ENCODE measurements at places on chromosomes 4 and X. TPM values are rescaled to one million over a fixed set of nuclear protein-coding genes. Genes with fewer than 3 reads are reported as not detected.

The WDR17 gene
- 3.8 TPM for total RNA-seq

The BMX gene
- total RNA-seq, result 11.1 TPM

The KLKB1 gene
- total RNA-seq, result 1.9 TPM

The SOX3 gene
- not detected for total RNA-seq

The LRAT gene
- not detected for total RNA-seq

The SPANXA1 gene
- not detected for total RNA-seq

The PITX2 gene
- total RNA-seq, result not detected

The MTNR1A gene
- total RNA-seq, result not detected

The NDNF gene
- total RNA-seq, result not detected

The DCHS2 gene
- total RNA-seq, result 0.04 TPM

The HSFX1 gene
- not detected for total RNA-seq

The LIMCH1 gene
- total RNA-seq, result not detected

DNA sequence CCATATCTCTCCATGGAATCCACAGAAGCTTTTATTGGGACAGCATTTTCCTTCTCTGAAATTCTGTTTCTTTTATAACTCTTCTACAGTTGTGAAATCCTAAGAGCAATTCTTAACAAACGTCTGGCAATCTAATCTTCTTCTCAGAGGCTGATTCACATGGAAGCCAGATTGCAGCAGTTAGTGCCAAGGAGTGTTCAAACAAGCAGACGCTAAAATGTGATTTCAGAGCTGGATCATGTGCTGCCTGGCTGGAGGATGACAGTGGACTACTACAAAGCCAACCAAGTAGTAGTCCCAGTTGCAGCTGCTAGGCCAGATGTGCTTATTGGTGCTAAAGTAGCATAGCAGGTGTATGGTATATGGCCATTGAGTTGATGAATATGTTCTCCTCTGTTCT lies 27.7 kb upstream of the GLRB start:
- no peak for DNase-seq
- no peaks in the 10 kb centered on the region for H3K27me3 ChIP-seq
- no peaks in the 10 kb centered on the region for H3K36me3 ChIP-seq
- H3K4me3 ChIP-seq, result no peak overlapping the region
- no peaks in the 10 kb centered on the region for H3K4me1 ChIP-seq
- no peak overlapping the region for H3K27ac ChIP-seq

GRCh38 chr4:113094802-113095201 lies 45.3 kb downstream of the ANK2 start:
- no peak overlapping the region for H3K27ac ChIP-seq
- H3K4me3 ChIP-seq, result no peak overlapping the region
- H3K27me3 ChIP-seq, result no peaks in the 10 kb centered on the region
- no peaks in the 10 kb centered on the region for H3K36me3 ChIP-seq
- peak; percentile 55 for DNase-seq

GRCh38 chrX:109886122-109886761 lies 116.7 kb upstream of the TMEM164 start:
- peaks cover 12% of the 10 kb centered on the region for H3K4me1 ChIP-seq
- H3K4me3 ChIP-seq, result no peak overlapping the region
- no peak overlapping the region for H3K27ac ChIP-seq

- DNase-seq, result no peak
- H3K4me1 ChIP-seq, result no peaks in the 10 kb centered on the region
- no peak overlapping the region for H3K27ac ChIP-seq
Measured at GRCh38 chr4:161714022-161714751, 449.6 kb downstream of the FSTL5 start.

DNA sequence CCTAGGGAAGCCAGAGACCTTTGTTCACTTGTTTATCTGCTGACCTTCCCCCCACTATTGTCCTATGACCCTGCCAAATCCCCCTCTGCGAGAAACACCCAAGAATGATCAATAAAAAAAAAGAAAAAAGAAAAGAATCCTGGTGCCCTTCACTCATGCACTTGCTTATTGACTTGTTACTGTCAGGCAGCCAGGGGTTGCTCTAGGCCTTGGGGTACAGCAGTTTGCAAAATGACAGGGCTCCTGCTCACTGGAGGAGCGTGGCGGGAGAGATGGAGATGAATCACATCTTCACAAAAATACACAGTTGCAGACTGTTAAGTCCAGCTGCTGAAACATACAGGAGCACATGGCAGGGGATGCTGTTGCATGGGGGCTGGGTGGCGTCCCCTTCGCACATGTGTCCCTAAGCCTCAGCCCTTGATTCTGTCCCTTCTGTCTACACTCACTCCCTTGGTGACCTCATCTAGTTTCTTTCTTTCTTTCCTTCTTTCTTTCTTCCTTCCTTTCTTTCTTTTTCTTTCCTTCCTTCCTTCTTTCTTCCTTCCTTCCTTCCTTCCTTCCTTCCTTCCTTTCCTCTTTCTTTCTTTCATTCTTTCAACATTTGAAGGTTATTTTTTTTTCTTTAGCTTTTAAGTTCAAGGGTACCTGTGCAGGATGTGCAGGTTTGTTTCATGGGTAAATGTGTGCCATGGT lies 16.9 kb upstream of the TMEM271 start:
- H3K27me3 ChIP-seq, result no peaks in the 10 kb centered on the region
- H3K4me3 ChIP-seq, result no peak overlapping the region
- H3K36me3 ChIP-seq, result no peaks in the 10 kb centered on the region
- H3K4me1 ChIP-seq, result no peaks in the 10 kb centered on the region
- DNase-seq, result no peak
- H3K27ac ChIP-seq, result no peak overlapping the region

GRCh38 chr4:185718578-185719499 lies 93.2 kb downstream of the SORBS2 start:
- DNase-seq, result no peak
- no peaks in the 10 kb centered on the region for H3K36me3 ChIP-seq
- H3K27ac ChIP-seq, result no peak overlapping the region
- no peaks in the 10 kb centered on the region for H3K4me1 ChIP-seq

DNA sequence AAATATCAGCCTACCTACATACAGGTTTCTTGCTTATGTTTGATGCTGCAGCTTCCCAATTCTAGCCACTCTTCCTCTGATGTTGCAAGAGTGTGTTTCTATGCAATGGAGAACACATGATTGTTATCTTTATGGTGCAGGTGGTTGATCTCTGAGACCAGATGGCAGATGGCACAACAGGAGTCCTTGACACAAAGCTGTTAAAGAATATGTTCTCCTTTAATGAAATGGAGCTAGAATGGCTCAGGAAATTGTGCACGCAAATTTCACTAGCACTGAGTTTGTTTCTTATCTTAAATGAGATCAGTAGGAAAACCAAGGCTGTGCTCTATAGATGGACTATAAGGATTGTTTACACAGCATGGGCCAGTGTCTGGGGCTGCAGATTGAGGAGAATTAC lies 29.9 kb upstream of the TTC29 start:
- no peak overlapping the region for H3K4me3 ChIP-seq
- H3K36me3 ChIP-seq, result no peaks in the 10 kb centered on the region
- DNase-seq, result no peak
- no peaks in the 10 kb centered on the region for H3K27me3 ChIP-seq
- H3K4me1 ChIP-seq, result no peaks in the 10 kb centered on the region

DNA sequence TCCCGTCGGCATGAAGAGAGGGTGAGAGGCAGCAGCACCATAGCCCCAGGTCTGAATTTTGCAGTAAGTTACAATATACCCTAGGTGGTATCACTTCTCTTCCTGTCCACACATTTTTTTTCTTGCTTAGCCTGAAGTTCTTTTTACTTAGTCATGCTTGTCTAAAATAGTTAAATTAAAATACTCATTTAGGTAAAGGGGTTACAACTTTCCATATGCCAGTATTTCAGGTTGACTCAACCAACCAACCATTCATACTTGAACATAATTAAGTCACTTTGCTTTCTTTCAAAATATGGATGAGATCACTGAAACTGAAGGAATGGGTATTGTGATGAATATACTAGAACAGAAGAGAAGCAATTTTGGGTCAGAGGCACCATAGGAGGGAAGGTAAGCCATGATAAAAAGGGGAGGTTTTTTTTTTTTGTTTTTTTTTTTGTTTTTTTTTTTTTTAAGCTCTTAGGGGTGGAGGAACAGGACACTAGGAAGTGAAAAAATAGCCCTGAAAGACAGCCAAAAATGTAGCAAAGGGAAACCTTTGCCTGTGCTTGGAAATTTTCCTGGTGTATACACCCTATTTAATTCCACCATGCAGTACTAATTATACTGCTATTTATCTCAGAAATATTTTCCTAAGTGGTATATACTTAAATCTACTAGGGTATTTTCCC lies 41.8 kb downstream of the RPS6KA3 start:
- no peaks in the 10 kb centered on the region for H3K27me3 ChIP-seq
- H3K36me3 ChIP-seq, result 0 out of 2 replicates have a peak, but pooled peaks cover 3% of the 10 kb centered on the region
- H3K27ac ChIP-seq, result no peak overlapping the region
- no peak overlapping the region for H3K4me3 ChIP-seq
- no peaks in the 10 kb centered on the region for H3K4me1 ChIP-seq
- no peak for DNase-seq

- no peaks in the 10 kb centered on the region for H3K4me1 ChIP-seq
- no peaks in the 10 kb centered on the region for H3K27me3 ChIP-seq
- no peak overlapping the region for H3K4me3 ChIP-seq
- DNase-seq, result no peak
- H3K27ac ChIP-seq, result no peak overlapping the region
- no peaks in the 10 kb centered on the region for H3K36me3 ChIP-seq
Measured at GRCh38 chr4:14452001-14452400, 550.3 kb upstream of the CPEB2 start.

DNA sequence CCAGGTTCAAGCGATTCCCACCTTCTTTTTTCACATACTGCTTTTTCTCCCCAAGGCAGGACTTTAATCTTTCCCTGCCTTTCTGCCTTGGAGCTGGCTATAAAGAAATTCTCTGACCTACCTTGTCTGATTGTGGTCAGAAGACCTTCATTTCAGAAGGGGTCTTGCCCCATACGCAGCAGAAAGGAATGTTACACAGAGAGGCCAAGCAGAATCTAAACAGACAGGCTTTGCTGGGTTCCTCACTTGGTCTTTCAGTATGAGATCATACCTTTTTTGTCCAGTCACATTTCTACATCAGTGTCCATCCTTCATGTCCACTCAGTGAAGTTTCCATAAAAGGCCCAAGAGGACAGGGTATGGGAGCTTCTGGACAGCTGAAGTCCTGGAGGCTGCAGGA lies 108.3 kb upstream of the RBPJ start:
- H3K4me1 ChIP-seq, result no peaks in the 10 kb centered on the region
- no peaks in the 10 kb centered on the region for H3K27me3 ChIP-seq
- no peak overlapping the region for H3K27ac ChIP-seq
- no peak overlapping the region for H3K4me3 ChIP-seq
- no peak for DNase-seq

- DNase-seq, result no peak
- no peaks in the 10 kb centered on the region for H3K36me3 ChIP-seq
- no peaks in the 10 kb centered on the region for H3K4me1 ChIP-seq
- H3K27me3 ChIP-seq, result no peaks in the 10 kb centered on the region
- no peak overlapping the region for H3K4me3 ChIP-seq
Measured at GRCh38 chr4:148238086-148238485, 204.1 kb downstream of the NR3C2 start.

GRCh38 chr4:155604718-155605626 lies 61.7 kb upstream of the GUCY1A1 start:
- no peaks in the 10 kb centered on the region for H3K27me3 ChIP-seq
- H3K36me3 ChIP-seq, result no peaks in the 10 kb centered on the region
- peak overlapping the region; percentile 30 for H3K27ac ChIP-seq
- peaks cover 86% of the 10 kb centered on the region for H3K4me1 ChIP-seq
- DNase-seq, result no peak
- H3K4me3 ChIP-seq, result no peak overlapping the region

DNA sequence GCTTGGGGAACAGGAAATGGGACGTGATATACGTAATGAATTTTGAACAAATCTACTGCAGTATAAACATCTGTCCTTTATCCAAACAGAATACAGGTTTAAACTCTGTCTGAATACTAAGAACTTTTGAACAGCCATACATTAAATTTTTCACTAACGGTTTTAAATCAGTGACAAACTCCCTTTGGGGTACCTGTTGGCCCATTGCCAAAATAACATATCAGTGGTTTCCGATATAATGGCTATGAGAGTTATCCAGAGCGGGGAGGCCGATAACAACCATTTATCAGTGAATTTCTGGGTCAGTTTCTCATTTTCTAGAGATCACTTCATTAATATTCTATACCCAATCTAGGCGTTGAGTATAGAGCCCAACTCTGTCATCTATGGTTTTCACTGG lies 5.2 kb downstream of the SPIN2A start:
- H3K27ac ChIP-seq, result no peak overlapping the region
- no peak overlapping the region for H3K4me3 ChIP-seq
- H3K4me1 ChIP-seq, result no peaks in the 10 kb centered on the region
- no peak for DNase-seq

- no peak overlapping the region for H3K27ac ChIP-seq
- H3K4me3 ChIP-seq, result no peak overlapping the region
- no peak for DNase-seq
- H3K4me1 ChIP-seq, result no peaks in the 10 kb centered on the region
Measured at GRCh38 chr4:8759987-8760386, 111.7 kb downstream of the HMX1 start.

DNA sequence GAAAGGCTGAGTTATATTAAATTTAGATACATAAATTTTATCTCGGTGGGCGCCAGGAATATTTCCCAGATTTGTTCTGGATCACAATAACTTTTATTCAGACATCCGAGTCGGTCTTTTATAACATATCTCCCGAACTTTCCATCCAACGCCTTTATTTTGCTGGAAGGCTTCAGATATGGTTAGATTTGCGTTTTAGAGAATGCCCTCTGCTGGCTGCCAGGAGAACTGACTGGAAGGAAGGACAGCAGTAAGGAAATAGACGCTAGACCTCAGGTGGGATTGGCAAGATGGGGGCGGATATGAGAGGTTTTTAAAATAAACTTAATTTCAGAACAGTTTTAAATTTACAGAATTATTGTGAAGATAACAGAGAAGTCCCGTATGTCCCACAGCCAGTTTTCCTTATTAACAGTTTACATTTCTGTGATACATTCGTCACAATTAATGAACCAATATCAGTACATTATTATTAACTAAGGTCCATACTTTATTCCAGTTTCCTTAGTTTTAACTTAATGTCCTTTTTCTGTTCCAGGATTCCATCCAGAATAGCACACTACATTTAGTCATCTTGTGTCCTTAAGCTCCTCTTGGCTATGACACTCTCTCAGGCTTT lies 4.6 kb upstream of the KANTR start:
- no peaks in the 10 kb centered on the region for H3K27me3 ChIP-seq
- H3K27ac ChIP-seq, result no peak overlapping the region
- peak overlapping the region; percentile 58 for H3K4me3 ChIP-seq
